Effector memory CD8-positive, alpha-beta T cell (primary cell): ENCODE measurements at places on chromosomes 7 and 10.

DNA sequence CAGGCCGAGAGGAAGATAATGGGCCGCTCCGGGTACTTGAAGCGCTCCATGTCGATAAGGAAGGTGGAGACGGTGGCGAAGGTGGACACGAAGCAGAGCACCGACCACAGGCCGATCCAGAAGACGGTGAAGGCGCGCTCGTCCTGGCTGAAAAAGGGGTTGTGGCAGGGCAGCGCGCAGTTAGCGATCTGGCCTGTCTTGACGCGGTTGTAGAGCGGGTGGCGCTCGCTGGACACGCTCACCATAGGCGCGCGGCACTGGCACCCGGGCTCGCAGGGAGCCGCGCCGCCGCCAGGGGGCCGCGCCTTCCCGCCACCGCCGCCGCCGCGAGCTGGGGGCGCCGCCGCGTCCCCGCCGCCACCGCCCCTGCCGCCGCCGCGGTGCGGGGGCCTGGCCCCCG lies 1.6 kb downstream of the FZD8 start:
- no peak for DNase-seq

- no peak for DNase-seq
Measured at GRCh38 chr10:33088990-33089389, 131.0 kb upstream of the ITGB1 start.

DNA sequence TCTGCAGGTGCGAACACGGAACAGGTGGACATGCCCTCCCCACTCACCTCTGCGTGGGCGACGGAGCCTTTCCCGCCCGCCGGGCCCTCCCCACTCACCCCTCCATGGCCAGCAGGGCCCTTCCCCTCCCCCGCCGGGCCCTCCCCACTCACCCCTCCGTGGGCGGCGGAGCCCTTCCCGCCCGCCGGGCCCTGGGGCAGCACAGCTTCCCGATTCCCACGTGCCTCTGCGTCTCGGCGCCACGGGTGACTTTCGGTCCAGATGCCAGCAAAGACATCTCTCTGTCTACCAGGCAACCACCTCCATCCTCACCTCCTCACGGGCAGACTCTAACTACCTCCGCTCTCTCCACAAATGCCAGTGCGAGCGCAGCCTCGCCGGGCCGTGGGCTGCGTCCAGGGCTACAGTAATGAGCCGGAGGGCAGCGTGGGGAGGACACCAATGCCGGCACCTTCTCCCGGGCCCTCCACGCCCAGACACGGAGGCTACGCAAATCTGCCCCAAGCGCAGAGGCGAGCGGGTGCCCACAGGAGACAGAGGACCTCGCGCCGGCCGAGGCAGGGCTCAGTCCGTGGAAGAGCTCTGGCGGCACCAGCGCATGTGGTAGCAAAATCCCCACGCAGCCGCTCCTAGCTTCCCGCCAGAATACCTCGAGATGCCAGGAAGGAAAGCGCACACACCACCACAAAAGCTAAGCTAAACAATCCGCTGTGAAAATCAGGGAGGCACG lies 21.8 kb downstream of the GPER1 start:
- no peak for DNase-seq

DNA sequence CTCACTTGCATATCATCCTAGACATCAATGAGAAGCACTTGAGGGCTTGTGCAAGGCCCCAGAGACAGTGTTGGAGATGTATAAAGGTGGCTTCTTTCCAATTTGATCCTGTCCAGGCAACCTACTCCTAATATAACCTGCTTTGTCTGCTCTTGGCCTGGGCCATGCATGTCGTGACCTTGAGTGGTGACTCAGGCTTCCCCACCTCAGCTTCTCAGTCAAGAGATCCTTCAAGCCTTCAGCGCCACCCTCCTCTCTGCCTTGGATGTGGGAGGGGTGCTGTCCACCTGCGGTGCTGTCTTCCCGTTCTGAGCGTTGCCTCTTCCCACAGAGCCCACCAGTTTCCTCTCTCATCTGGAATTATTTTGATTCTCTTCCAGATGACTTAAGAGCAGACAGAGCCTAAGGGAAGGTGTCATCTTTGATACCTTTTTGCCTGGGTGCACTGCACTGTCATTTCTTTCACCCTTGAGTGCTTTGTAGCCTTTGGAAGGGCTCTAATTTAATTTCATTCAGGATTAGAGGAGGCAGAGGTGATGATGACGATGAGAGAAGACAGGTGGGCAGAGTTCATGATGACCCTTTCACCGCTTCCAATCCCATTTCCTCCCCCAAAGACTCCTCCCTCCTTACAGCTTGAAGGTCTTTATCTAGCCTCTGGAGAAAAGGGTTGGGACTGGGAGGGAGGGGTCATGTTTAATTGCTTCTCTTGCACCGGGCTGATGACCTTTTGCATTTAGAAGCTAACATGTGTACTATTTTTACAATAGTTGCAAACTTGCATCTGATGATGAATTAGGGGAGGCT lies 6.9 kb downstream of the LSMEM1 start:
- no peak for DNase-seq

DNA sequence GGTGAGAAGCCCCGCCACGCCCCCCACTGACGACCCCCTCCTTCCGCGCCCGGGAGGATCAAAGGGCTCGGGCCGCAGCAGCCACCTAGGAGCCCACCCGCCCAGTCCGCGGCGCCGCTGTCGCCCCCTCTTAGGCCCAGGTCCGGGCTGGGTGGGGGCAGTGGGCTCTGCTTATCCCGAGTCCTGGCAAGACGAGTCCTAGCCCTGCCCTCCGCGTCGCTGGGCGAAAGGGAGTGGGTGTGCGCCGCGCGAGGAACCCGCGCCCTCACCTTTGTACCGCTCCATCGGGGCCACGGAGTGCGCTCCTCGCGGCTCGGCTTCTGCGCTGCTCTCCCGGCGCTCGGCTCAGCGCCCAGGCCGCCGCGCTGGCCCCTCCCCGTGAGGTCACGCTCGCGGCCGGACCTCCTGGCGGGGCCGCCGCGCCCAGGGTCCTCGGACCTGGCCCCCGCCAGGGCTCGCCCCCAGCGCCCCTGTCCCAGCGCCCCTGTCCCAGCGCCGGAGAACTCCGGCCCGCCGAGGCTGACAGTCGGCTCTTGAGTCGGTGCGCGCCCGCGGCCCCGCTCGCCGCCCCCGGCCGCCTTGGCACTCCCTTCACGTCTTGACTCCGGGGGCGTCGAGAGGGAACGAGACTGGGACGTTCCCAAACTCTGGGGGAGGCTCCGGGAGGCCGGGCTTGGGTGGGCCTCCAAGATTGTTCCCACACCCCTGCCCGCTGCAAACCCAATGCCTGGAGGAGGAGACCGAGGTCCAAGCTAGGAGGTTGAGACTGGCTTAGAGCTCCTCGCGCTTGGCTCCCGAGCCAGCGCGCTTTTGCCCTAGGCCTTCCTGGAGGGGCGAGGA lies at the start of gene AFAP1L2:
AFAP1L2 (minus strand) TSS at position 332 of the 840 bp plus-strand sequence; CDS start at position 285, 47 bp downstream.
- no peak for DNase-seq

DNA sequence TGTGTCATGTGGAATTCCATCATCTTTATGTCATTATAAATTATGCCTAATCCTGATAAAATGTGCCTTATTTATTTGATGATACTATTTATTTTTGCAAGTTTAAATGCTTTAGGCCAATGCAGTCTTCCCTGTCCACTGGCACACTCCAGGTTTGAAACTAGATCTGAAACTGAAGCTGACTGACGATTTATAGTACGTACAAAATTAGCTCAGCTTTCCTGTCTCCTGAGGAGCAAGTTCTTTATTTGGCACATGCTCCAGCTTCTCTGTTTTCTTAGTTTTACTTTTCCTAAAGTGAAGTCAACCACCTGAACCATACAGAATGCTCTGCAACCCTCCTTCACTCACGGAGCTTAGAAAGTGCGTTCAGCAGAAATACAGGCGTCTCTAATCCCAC lies 164.1 kb downstream of the HECW1 start:
- no peak for DNase-seq

GRCh38 chr10:75803816-75804552 lies 372.6 kb downstream of the LRMDA start:
- DNase-seq, result no peak

- peak; percentile 28 for DNase-seq
Measured at GRCh38 chr7:28078036-28078901, 102.3 kb downstream of the JAZF1 start.

DNA sequence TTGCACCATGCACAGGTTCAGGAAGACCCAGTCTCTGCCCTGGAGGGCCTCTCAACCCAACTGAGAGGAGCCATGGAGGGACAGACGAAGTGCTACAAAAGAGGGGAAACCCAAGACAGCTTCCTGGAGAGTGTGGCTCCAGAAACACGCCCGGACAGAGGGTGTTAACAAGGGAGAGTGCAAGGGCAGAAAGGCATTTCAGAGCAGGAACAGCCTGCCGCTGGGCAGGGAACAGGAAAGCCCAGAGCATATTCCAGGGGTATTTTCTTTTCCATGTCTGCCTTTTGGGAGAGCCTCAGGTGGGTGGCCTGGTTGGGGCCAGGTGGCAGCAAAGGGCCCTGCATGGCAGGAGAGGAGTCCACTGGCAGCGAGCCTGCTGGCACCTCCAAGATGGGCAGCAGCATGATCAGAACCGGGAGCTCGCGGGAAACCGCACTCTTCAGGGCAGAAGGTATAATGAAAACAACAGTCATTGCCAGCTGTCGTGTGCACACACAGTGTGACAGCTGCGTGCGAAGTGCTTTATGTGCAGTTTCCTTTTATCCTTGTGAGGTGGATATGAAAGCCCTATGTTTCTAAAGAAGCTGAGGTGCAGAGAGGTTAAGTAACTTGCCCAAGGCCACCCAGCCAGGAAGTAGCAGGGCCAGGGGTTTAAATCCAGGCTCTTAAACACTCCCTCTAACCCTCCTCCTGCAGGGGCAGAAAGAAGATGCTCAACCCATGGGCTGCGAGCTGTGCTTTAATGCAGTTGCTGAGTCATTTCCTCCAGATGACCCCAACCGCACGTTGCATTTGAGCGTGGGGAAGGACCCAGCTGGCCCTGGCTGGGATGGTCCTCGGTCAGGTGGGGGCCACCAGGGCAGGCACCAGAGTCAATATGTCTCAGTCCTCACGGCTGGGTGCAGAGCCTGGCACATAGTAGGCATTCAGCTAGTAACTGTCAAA lies 128.6 kb downstream of the OAT start:
- no peak for DNase-seq

GRCh38 chr7:16711730-16712129 lies 41.8 kb upstream of the TSPAN13 start:
- no peak for DNase-seq
